CD4-positive, alpha-beta T cell (primary cell): ENCODE measurements at places on chromosomes 1 and 21.

- DNase-seq, result no peak
Observed at GRCh38 chr1:14247666-14248065, 350.8 kb upstream of the KAZN start.

DNA sequence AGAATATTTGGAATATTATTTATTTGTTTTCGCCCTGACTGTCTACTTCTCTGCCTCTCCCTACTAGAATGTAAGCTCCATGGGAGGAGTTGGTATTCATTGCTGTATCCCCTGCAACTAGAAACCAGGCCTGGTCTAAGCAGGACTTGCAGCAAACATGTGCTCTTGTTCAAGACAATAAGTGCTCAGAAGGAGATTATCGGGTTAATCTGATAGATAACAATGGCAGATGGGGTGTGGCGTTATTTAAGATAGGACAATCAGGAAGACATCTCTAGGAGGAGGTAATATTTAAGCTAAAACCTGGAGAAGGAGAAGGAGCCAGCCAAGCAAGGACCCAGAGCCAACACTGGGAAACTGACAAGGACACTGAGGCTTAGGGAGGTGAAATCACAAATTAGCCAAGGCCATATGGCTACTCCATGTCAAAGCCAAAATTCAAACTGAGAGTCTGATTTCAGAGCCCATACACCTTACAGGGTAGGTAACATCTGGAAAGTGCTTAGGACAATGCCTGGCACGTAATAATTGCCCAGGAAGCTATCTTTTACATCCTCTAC is 41.5 kb downstream of the STYXL2 start:
- no peak for DNase-seq

DNA sequence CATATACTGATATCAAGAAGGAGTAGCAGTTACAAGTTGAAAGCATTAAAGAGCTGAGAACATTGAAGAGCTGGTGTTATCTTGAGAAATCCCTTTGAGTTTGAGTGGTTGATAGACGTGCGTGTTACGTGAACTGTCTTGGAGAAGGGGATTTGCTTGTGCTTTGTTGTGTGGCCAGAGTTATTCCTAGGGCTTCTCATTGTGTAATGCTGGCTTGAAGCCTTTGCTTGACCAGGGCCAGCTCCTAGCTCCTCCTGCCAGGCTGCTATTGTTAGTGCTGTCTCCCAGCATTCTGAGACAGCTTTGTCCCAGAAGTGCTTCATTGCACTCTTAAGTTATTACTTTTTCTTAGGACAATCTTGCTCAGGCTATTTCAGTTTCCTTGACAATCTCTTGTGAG is 116.2 kb upstream of the KCNK2 start:
- no peak for DNase-seq

- peak; percentile 59 for DNase-seq
Observed at GRCh38 chr1:110746644-110747259, 72.0 kb upstream of the KCNA3 start.

DNA sequence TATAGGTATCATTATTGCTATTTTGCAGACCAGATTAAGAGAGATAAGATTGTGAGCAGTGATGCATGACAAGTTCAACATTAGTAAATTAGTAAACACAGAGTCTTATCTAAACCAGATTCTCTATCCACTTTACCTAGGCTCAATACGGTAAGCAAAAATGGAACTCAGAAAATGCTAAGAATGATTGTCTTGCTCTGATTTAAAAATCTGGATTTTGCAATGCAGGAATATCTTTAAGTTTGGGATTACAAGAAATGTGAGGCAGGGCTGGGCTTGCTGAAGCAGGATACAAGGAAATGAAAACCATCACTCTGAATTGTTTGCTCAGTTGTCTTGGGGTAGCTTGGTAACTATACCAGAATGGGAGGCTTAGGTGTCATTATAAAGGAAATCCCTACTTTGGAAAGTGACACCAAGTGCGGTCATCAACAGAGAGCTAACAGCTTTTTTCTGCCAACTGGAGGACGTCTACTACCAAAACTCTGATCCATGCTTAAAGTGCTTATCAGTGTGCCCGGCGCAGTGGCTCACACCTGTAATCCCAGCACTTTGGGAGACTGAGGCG is 332.7 kb upstream of the RUNX1 start:
- DNase-seq, result no peak
